Stimulated activated CD4-positive, alpha-beta T cell treated with anti-CD3 and anti-CD28 coated beads, TNF-alpha, amount 100 ng/mL, for 48 hours (primary cell): ENCODE measurements at places on chromosomes 5 and 9.

DNA sequence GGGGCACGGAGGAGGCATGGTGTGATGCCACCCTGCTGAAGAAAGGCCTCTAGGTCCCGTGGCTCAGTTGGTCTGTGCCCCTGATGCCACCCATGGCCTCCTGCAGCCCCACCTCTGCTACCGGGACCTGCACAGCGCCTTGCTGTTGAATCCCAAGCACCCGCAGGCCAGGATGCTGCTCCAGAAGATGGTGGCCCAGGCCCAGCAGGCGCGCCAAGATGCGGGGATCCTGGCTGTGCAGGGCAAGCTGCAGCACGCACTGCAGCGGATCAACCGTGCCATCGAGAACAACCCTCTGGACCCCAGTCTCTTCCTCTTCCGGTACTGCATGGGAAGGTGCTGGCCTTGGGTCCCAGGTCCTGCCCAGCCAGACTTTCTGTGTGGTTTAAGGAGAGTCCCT, 7.1 kb downstream of the TTC16 start:
- DNase-seq: no peak

GRCh38 chr5:179311091-179311470, 34.2 kb downstream of the ADAMTS2 start:
- no peak for DNase-seq

DNA sequence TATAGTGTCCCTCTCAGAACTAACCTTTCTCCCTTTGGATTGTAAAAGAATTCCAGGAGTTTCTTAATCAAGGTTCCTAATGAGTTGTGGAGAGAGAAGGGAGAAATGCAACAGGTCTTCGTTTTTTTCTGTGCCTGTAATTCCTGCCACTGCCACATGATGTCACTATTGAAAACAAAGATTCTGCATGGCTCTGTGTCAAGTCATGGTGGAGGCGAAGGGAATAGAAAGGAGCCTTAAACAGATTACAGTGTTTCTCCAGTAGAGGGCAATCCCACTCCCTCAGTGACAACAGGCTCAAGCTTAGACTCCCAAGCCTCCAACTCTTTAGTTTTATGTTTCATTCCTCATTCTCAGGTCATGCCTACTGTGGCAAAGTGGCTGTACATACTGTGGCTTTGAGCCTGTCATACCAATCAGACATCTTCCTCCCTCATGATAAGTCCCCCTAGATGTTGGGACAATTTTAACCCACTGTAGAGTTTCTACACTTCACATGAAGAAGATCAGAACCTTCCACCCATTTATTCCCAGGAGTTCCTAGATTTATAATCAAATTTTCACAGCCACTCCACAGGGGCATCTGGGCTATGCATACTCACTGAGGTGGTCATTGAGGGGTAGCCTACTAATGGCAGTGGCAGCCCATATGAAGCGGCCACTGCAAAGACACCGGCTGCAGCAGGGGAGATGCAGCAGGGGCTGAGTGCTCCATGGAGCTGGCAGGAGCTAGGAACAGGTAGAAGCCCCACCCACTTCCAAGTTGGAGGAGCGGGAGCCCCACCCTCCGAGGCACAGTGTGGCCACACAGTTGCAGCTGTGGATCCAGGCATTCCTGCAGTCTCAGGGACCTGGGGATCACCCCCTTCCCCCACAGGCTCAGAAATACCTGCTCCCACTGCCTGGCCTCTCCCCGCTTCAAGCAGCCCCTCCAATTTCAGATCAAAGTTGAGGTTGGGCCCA, 97.4 kb upstream of the TRIM32 start:
- no peak for DNase-seq

DNA sequence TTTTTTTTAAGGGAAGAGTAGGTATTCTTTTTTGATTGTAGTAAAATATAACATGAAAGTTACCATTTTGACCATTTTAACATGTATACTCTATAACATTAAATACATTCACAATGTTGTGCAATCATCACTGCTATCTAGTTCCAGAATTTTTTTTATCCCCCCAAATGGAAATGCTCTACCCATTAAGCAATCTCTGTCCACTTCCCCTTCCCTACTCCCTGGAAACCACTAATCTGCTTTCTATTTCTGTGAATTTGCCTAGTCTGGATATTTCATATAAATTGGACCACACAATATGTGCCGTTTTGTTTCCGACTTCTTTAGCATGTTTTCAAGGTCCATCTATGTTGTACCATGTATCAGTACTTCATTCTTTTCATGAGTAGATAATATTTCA, 429.5 kb downstream of the TLE1 start:
- no peak for DNase-seq

DNA sequence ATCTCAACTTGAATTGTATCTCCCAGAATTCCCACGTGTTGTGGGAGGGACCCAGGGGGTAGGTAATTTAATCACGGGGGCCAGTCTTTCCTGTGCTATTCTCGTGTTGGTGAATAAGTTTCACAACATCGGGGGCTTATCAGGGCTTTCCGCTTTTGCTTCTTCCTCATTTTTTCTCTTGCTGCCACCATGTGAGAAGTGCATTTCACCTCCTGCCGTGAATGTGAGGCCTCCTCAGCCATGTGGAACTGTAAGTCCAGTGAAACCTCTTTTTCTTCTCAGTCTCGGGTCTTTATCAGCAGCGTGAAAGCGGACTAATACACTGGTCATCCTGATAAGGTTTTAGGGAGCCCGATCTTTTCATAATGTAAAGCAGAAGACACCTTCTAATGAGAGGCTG, 687.0 kb upstream of the FTMT start:
- no peak for DNase-seq

DNA sequence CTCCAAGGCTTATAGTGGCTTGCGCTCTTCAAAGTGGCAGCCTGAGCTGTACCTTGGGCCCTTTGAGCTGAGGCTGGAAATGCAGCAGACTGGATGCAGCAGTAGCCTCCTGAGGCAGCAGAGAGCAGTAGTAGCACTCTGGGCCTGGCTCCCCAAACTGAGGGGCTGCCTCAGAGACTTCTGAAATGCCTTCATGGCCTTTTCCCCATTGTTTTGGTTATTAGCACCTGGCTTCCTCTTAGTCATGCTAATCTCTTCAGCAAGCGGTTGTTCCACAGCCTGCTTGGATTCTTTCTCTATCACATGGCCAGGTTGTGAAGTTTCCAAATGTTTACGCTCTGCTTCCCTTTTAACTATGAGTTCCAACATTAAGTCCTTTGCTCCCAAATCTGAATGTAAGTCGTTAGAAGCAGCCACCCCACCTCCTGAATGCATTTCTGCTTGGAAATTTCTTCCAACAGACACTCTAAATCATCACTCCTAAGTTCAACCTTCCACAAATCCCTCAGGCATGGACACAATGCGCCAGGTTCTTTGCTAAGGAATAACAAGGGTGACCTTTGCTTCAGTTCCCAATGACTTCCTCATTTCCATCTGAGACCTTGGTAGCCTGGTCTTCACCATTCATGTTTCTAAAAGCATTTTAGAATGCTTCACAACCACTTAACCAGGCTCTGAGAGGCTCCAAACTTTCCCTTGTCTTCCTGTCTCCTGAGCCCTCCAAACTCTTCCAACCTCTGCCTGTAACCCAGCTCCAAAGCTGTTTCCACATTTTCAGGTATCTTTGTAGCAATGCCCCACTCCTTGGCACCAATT, 145.8 kb downstream of the ZDHHC21 start:
- DNase-seq: no peak

GRCh38 chr5:137234973-137235943, 263.9 kb downstream of the SPOCK1 start:
- DNase-seq: no peak

DNA sequence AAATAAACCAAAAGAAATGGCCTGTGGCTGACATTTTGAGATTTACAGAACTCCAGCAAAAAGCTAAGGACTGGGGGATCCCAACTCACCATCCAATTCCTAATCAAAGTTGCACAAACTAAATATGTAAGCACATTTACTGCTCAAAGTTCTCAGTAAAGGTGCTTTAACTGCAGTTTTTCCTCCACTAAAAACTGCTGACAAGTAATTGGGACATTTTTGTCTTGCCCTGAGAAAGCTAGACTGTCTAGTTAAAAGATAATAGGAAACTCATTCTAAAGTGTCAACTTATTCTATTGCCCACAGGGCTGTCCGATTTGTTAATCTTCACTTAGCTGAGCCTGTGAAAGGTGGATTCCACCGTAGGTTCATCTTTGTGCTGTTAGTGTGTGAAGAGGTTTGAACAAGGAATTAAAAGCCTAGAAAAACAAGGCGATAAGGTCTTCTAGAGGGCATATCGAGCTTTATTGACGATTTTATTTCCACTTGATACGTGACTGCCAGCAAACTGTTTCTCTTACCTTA, 1.0 kb downstream of the DOCK8 start:
- DNase-seq: no peak

GRCh38 chr9:137374131-137374845, 48.7 kb downstream of the EXD3 start:
- no peak for DNase-seq

- no peak for DNase-seq
Observed at GRCh38 chr9:5720151-5720550, 91.2 kb downstream of the RIC1 start.

DNA sequence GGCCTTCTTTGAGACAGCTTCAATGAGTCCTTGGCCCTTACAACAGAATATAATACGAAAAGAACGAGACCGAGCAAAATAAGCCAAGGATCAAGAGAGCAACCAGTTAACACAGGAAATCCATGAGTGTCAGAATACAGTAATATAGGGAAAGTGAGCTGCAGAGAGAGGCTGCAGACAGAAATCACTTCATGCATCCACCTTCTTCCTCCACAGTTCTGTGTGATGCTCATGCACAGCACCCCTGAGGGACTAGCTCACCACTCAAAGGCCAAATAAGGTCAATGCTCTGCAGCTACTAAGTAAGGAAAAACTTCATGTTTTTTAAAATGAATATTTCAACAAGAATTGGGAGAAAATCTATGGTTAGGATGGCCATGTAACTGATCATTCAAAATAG, 257.1 kb downstream of the MCTP1 start:
- DNase-seq: no peak

GRCh38 chr5:133941456-133942196, 26.8 kb downstream of the C5orf15 start:
- DNase-seq: no peak

GRCh38 chr5:173018358-173018757, 34.8 kb downstream of the ATP6V0E1 start:
- DNase-seq: no peak

GRCh38 chr5:63089147-63089546, 510.5 kb downstream of the LRRC70 start:
- DNase-seq: no peak

DNA sequence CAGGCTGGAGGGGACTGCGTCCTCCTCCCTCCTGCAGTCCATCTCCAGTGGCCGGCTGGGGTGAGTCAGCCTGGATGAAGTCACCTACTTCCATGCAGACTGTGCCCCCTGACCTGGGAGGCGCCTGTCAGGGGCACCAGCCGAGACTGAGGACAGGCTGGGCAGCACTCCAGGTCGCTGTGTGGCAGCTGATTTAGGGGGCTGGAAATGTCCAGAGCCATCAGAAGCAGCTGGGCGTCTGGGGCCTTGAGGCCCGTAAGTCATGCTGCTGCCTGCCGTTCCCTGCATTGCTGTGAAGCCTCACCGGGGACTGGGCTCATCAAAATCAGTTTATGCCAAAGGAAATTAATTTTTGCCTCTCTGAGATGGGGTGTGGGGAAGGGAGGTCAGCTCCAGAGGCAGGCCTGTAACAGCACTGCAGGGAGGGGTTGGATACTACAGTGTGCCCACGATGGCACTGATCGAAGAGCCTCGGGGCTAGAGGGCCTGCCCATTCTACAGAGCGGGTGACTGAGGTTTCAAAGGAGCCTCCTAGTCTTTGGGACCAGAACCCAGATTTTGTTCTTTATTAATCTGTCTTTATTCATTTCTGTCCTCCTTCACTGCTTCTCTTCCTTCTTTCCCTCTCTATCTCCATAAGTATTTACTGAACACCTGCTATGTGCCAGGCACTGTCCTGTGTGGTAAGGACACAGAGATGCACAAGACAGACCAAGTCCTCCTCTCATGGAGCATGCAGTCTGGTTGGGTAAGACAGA, 70.4 kb upstream of the PSD2 start:
- no peak for DNase-seq

- DNase-seq: no peak
Observed at GRCh38 chr5:37786862-37787519, 52.9 kb downstream of the GDNF start.

DNA sequence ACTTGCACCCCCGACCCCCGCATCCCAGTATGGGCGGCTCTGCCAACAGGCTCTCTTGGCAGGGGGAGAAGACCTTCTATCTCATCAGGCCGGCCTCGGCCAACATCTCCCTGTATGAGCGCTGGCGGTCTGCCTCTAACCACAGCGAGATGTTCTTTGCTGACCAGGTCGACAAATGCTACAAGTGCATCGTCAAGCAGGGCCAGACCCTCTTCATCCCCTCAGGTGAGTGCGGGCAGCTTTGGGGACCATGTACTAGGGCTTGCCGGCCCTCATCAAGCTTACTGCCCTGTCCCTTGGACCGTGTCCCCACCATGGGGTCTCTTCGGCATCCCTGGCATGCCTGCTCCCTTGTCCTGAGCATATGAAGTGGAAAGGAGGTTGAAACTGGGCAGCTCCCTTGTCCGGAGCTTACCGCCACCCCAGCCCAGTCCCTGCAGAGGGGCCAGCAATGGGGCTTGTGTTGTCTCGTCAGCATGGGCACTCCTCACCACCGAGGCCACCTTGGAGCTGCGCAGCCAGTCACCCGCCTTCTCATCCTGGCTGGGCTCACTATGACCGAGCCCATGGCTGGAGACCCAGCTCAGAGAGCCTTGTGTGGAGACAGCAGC, 78.1 kb downstream of the PHF2 start:
- DNase-seq: no peak

- no peak for DNase-seq
Observed at GRCh38 chr9:17571825-17572224, 7.0 kb upstream of the SH3GL2 start.

GRCh38 chr5:86626149-86626548, 8.4 kb downstream of the COX7C start:
- no peak for DNase-seq

DNA sequence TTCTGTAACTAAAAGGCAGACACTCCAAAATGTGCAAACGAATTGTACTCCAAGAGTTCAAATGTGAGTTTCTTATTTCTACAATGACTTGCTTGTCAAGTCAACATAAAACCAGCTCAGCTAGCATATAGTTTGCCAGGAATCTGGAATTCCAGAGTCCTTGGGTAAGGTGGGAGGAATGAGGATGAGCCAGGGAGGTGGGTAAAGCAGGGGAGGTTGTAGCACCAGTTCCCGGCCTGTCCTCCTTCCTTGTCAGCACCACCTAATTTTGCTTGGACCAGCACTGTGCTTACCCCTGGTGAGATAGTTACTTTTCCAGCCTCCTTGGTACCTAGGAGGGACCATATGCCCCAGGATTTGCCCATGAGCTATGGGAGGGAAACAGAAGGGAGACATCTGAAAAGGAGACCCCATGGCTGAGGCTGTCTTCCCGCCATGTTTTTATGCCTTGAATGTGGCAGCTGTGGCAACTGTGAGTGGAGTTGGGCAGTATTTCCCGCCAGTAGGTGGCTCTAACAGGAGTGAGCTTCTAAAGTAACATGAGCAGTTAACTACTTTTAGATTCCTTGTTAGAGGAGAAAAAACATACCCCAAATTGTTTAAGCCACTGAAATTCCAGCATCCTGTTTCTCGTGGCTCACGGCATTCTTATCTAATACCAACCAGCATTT, 302.5 kb downstream of the TENT4A start:
- DNase-seq: no peak

- no peak for DNase-seq
Observed at GRCh38 chr9:20599195-20599594, 23.1 kb downstream of the MLLT3 start.
